ENCODE measurements at places on chromosomes 12 and 14. TPM values are rescaled to one million over a fixed set of nuclear protein-coding genes. Genes with fewer than 3 reads are reported as not detected.

B3GNT4 gene
- 0.82 TPM for polyA plus RNA-seq

DNA sequence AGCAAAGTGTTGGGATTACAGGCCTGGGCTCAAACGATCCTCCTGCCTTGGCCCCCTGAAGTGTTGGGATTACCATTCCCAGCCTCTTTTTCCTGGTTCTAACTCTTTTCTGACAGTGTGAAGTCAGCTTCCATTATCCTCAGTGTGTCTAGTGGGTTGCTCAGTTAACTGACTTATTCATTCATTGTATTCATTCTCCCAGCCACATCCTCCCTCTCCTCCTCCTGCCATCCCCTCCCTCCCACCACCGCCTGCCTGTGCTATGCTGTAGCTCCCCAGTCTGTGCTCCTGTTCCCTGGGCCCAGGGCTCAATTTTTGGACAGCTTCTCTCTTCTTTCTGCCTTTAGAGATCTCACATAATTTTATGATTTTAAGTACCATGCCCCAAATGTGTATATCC lies 19.4 kb downstream of the ATP6V0A2 start:
- no peak overlapping the region for H3K27ac ChIP-seq
- no peak for DNase-seq
- H3K4me1 ChIP-seq, result no peaks in the 10 kb centered on the region
- H3K36me3 ChIP-seq, result peaks cover 32% of the 10 kb centered on the region
- H3K27me3 ChIP-seq, result peaks cover 4% of the 10 kb centered on the region

DNA sequence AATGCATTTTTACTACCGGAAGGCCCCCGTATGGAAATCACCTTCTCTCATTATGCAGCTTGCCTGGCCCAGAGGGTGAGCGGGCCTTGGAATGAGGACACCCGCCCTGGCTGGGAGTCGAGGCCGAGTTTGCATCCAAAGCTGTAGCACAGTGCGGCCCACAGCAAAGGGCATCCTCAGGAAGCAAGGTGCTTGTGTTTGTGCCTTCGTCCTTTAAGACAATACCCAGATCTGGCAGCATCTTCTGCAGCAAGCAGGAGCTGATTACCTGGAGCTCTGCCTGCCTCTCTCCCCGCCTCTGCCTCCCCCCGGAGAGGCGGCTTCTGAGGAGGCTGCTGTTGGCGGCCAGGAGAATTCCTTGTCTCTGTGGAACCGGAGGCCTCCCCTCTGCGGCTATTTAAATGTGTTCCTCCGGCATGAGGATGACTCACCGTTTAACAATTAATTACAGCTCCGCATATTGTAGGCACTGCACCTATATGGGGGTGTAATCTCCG lies 145.3 kb downstream of the CACNA1C start:
- no peak for DNase-seq
- no peaks in the 10 kb centered on the region for H3K36me3 ChIP-seq
- H3K4me3 ChIP-seq, result no peak overlapping the region
- H3K27ac ChIP-seq, result no peak overlapping the region
- peaks cover 3% of the 10 kb centered on the region for H3K27me3 ChIP-seq

- H3K27me3 ChIP-seq, result peaks cover 1% of the 10 kb centered on the region
- no peak for DNase-seq
- H3K4me1 ChIP-seq, result no peaks in the 10 kb centered on the region
- no peak overlapping the region for H3K27ac ChIP-seq
- H3K4me3 ChIP-seq, result no peak overlapping the region
Measured at GRCh38 chr14:77474479-77475177, 16.7 kb downstream of the AHSA1 start.

- no peak for DNase-seq
- H3K4me3 ChIP-seq, result no peak overlapping the region
- no peaks in the 10 kb centered on the region for H3K36me3 ChIP-seq
Measured at GRCh38 chr14:23896609-23897153, 56.9 kb upstream of the DHRS4 start.

DNA sequence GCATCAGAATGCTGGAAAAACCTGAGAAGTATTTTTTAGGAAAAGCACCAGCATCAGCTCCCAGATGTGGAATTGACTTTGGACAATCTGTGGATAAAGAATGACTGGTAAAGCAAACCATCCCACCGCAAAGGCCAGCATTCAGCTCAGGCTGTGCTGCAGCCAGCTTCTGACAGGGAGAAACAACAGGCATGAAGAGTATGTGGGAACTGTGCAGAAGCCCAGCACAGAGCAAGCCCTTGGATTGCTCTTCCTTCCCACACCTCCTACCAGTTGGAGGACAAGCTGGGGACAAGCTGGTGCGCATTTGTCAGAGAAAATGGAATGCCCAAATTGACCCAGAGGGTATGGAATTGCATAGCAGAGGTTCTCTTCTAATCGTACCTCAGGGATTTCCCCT lies 228.1 kb downstream of the ANO2 start:
- H3K27me3 ChIP-seq, result peaks cover 1% of the 10 kb centered on the region
- no peak for DNase-seq

DNA sequence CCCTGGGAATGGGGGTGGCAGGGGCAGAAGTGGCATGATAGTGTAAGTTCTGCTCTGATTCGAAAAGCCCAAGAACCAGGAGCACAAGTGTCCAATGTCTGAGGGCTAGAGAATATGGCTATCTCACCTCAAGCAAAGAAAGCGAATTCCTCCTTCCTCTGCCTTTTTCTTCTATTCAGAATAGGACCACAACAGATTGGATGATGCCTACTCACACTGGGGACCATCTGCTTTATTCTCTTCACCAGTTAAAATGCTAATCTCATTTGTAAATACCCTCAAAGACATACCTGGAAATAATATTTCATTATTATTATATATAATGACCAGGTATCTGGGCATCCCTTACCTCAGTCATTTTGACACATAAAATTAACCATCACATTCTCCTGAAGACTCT lies 808.7 kb downstream of the NRXN3 start:
- no peaks in the 10 kb centered on the region for H3K4me1 ChIP-seq
- H3K4me3 ChIP-seq, result no peak overlapping the region
- no peaks in the 10 kb centered on the region for H3K36me3 ChIP-seq
- no peak overlapping the region for H3K27ac ChIP-seq
- H3K27me3 ChIP-seq, result no peaks in the 10 kb centered on the region
- no peak for DNase-seq

FSCB gene
- polyA plus RNA-seq, result not detected

GLI1 gene
- polyA plus RNA-seq, result not detected

DNA sequence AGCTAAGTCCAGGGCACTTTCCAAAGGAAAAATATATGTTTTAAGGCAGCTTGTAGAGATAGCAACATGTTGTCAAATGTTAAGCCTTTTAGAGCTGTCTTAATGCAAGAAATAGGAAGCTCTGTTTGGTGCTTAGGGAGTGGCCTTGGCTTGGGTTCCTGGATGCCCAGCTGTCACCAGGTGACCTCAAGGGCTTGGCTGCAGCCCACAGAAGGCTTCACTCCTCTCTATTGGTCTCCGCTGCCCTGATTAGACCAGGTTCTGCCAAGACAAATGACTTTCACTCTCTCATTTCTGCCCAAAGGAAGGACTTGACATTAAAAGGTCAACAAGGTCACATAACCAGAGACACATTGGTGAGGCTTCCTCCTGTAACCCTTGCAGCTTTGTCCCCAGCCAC lies 76.8 kb downstream of the WSCD2 start:
- H3K27me3 ChIP-seq, result peaks cover 1% of the 10 kb centered on the region
- H3K4me1 ChIP-seq, result no peaks in the 10 kb centered on the region
- no peak for DNase-seq
- H3K4me3 ChIP-seq, result no peak overlapping the region
- H3K36me3 ChIP-seq, result no peaks in the 10 kb centered on the region

RNASE3 gene
- not detected for polyA plus RNA-seq

GRCh38 chr12:63752841-63753240 lies 26.9 kb upstream of the RXYLT1 start:
- DNase-seq, result no peak
- no peaks in the 10 kb centered on the region for H3K36me3 ChIP-seq

- H3K4me3 ChIP-seq, result no peak overlapping the region
- no peak overlapping the region for H3K27ac ChIP-seq
- H3K4me1 ChIP-seq, result no peaks in the 10 kb centered on the region
- H3K36me3 ChIP-seq, result no peaks in the 10 kb centered on the region
- no peak for DNase-seq
Measured at GRCh38 chr14:23725980-23726710, 90.0 kb downstream of the DHRS2 start.

TDRD9 gene
- 1.2 TPM for polyA plus RNA-seq

AQP2 gene
- not detected for polyA plus RNA-seq

DNA sequence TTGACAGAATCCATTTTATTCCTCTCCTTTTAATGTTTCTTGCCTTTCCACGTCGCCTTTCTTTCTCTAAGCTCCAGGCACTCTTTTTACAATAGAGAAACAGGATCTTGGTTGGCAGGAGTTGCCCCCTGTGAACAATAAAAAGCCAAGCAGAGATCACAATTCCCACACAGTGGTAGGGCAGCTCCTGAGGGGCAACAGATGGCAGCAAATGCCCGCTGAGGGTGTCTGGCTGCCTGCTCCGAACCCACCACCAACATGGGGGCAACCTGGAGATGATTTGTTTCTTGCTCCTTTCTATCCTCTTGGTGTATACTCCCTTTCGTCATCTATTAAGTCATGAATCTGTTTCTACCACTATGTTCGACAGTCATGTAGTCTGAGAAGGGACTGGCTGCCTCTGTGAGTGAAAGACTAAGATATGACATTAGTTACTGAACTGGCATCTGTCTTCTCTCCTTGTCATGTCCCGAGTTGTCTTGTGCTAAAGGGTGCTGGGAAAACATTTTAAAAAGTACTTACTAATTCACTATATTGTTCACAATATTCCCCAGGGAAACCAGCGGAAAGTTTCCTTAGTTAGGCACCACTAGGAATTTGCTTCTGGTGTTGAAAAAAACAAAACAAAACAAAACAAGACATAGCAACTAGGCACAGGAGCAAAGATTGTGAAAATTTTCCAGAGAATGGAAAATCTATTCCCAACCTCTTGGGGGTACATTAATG lies 170.1 kb downstream of the STXBP6 start:
- H3K27me3 ChIP-seq, result peaks cover 2% of the 10 kb centered on the region
- no peaks in the 10 kb centered on the region for H3K4me1 ChIP-seq
- H3K4me3 ChIP-seq, result no peak overlapping the region
- no peak for DNase-seq
- no peaks in the 10 kb centered on the region for H3K36me3 ChIP-seq

DNA sequence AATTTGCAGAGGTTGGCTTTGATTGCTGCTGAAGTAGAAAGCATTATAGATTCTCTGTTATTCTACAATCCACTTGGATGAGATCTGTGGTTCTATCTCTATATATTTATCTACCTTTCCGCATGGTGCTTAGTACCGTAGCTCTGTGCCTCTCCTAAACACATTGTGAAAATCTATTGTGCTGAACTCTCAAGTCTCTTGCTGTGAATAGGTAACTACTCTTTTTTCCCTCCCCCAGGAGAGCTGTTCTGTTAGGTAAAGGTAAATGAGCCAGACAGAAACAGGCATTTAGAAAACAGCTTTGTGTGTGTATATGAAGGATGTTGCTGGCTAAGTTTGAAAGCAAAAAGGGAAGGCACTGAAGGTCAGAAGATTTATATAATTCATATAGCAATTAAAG lies 112.6 kb downstream of the BRMS1L start:
- H3K27ac ChIP-seq, result no peak overlapping the region
- H3K27me3 ChIP-seq, result peaks cover 7% of the 10 kb centered on the region
- no peak overlapping the region for H3K4me3 ChIP-seq
- no peaks in the 10 kb centered on the region for H3K4me1 ChIP-seq

GRCh38 chr12:52250048-52250990 lies 17.3 kb downstream of the KRT7 start:
- DNase-seq, result no peak
- no peak overlapping the region for H3K27ac ChIP-seq
- peaks cover 9% of the 10 kb centered on the region for H3K27me3 ChIP-seq
- no peaks in the 10 kb centered on the region for H3K4me1 ChIP-seq
- no peak overlapping the region for H3K4me3 ChIP-seq

DNA sequence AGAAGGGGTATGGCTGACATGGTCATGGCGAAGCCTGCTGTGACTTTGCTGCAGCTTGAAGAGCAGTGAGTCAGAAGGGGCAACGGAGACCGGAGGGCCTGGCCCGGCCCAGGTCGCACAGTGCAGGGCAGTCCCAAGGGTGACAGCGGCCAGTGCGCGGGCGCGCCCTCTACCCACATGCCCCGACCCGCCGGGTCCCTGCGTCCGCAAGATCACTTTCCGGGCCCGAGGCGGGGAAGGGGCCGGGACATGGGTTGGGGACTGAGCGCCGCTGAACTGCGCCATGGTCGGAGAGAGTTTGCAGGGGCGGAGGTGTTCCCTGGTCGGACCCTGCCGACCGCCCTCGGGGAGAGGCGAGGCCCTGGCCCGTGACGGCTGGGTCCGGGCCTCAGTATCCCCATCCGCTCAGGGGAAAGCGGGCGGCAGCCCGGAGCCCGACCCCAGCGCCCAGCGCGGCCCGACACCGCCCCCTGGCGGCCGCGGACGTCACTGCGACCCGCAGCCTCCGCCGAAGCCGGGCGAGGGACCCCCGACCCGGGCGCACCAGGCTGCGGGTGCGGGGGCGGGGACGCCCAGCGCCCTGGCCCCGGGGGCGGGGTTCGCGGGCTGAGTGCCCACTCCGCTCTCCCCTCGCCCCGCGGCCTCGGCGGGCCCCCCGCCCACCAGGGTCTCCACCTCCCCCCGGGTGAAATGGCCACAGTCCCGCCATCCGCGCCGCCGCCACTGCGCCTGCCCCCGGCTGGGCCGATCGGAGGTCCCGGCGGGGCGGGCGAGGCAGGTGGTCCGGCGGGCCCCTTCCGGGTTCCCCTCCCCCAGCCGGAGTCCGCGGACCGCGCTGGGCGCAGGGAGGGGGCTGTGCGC lies 7.2 kb upstream of the ANKRD9 start:
- peaks cover 1% of the 10 kb centered on the region for H3K27me3 ChIP-seq
- peaks cover 2% of the 10 kb centered on the region for H3K4me1 ChIP-seq

GRCh38 chr12:2363836-2364609 lies 311.2 kb downstream of the CACNA1C start:
- H3K4me1 ChIP-seq, result peaks cover 12% of the 10 kb centered on the region
- H3K4me3 ChIP-seq, result no peak overlapping the region
- H3K27me3 ChIP-seq, result peaks cover 3% of the 10 kb centered on the region
- no peak overlapping the region for H3K27ac ChIP-seq

- DNase-seq, result no peak
- peak overlapping the region; percentile 85 for H3K27ac ChIP-seq
- no peaks in the 10 kb centered on the region for H3K27me3 ChIP-seq
- H3K36me3 ChIP-seq, result no peaks in the 10 kb centered on the region
- H3K4me3 ChIP-seq, result peak overlapping the region; percentile 3
- H3K4me1 ChIP-seq, result peaks cover 37% of the 10 kb centered on the region
Measured at GRCh38 chr14:77579780-77580179, 36.7 kb downstream of the SPTLC2 start.

DNA sequence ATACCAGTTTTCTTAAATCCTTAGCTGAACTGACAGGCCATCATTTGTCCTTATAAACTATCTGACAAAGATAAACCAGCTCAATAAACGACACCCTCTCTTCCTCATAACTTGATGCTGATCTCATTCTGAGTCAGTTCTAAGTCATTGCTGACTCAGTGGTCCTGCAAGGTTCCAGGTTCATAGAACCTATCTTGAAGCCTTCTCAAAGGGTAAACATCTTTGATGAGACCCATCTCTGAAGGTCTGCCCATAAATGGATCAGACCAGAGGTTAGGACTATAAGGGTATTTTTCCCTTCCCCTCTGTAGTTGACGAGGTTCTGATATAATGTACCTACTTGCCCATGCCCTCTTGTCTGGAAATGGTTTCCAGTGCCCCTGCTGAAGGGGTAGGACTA lies 11.9 kb downstream of the NAA25 start:
- H3K36me3 ChIP-seq, result peaks cover 11% of the 10 kb centered on the region
- no peak overlapping the region for H3K27ac ChIP-seq
- no peak overlapping the region for H3K4me3 ChIP-seq
- H3K4me1 ChIP-seq, result peaks cover 4% of the 10 kb centered on the region
- H3K27me3 ChIP-seq, result no peaks in the 10 kb centered on the region

IFNG-AS1 gene
- polyA plus RNA-seq, result 5.8 TPM

GRCh38 chr12:42762395-42762925 lies 172.9 kb upstream of the PRICKLE1 start:
- no peaks in the 10 kb centered on the region for H3K36me3 ChIP-seq
- H3K27me3 ChIP-seq, result no peaks in the 10 kb centered on the region
- H3K27ac ChIP-seq, result no peak overlapping the region
- no peak overlapping the region for H3K4me3 ChIP-seq
- no peaks in the 10 kb centered on the region for H3K4me1 ChIP-seq

INHBC gene
- not detected for polyA plus RNA-seq

TCL1B gene
- polyA plus RNA-seq, result not detected
